ENCODE measurements at places on chromosomes 6 and 20.

- no peak for DNase-seq
These were observed 33.6 kb upstream of the BTN3A2 start for GRCh38 chr6:26331218-26332073.

DNA sequence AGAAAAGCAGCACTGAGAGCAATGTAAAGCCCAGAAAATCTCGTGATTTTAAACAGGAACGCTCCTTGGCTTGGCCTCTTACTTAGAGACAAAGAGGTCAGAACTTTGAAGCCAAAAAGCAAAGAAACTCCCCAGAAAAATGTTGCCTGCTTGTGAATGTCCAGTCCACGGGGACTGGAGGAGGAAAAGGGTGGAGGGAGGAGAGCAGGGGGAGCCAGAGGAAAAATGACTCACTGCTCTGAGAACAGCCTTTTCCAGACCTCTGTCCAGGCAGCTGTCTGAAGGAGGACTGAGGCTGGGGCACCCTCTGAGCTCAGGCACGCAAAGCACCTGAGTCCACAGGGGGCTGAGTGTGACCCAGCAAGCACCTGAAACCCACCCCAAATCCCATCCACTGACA, 64.7 kb downstream of the TRAM2 start:
- no peak for DNase-seq

- DNase-seq: no peak
These were observed 370.6 kb upstream of the MAN1A1 start for GRCh38 chr6:119720160-119720559.

GRCh38 chr20:58001381-58001780, 227.1 kb downstream of the ANKRD60 start:
- no peak for DNase-seq

DNA sequence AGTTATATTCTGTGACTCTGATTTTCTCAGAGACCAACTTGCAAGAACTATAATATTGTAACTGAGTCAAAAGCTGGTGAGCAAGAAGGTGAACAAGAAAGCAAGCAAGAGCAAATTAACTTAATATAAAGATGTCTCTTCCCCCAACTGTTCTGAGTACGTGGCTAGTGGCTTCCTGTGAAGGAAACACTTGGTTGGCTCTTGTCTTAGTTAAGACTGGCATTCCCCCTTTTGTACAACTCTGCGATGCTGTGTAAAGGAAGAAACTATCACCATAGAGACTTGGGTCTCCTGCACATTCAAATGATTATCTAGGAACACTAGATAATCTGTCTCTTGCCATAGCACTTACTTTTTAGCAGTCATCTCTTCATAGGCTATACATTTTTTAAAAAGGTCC, 47.3 kb upstream of the TNFAIP3 start:
- no peak for DNase-seq

GRCh38 chr6:21738180-21739094, 144.9 kb downstream of the SOX4 start:
- no peak for DNase-seq

GRCh38 chr20:47281376-47281775, 75.1 kb downstream of the ZMYND8 start:
- no peak for DNase-seq

- DNase-seq: no peak
These were observed 12.9 kb upstream of the FAM210B start for GRCh38 chr20:56345911-56346310.

- no peak for DNase-seq
These were observed 108.2 kb downstream of the THEMIS start for GRCh38 chr6:127792616-127793015.

DNA sequence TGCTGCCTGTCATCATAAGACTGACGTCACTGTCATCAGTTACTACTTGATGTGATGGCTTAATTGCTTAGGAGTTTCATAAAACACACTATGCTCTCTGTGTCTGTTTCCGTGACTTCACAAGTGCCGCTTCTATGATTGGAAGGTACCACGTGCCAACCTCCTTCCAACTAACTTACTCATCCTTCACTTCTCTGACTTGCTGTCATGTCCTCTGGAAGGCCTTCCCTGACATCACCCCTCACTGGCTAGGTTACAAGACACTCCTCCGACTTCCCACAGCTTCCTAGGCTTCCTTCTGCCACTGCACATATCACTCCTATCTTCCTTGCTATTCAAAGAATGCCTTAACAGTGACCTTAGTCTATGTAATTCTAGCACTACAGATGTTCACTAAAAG, 20.4 kb downstream of the SERINC3 start:
- DNase-seq: no peak

DNA sequence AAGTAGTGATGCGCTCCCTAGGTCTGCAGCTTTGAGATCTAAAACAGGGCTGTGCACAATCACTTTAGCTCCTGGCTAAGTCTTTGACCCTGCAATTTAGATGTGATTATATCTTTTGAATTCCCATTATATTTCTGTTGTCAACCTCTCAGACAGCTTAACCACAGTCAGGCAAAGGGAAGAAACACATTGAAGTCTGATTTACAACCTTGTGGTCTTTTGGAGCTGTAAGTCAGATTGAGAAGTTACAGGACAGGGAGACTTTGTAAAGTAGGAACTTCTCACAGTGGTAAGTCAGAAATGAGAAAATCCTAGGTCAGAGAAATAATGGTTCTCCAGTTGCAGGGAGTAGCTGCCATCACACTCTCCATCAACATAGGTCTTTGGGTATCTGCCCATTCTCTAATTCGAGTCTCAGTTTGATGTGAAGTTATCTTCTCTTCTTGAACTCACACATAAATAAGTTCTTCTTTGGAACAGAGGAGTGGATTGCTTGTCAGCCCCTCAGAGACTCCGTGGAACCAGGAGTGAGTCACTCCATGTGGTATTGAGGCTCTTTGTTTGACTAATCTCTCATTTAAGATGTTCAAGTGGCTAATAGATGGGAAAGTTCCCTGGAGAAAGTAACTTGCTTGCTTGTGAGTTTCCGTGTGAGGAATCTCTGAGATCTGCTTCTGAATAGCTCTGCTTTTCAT, 35.0 kb upstream of the SGK1 start:
- DNase-seq: no peak
